ENCODE measurements at places on chromosomes 16 and 17.
A peak's percentile ranks its signal among the peaks of the same experiment; 100 is the strongest.

DNA sequence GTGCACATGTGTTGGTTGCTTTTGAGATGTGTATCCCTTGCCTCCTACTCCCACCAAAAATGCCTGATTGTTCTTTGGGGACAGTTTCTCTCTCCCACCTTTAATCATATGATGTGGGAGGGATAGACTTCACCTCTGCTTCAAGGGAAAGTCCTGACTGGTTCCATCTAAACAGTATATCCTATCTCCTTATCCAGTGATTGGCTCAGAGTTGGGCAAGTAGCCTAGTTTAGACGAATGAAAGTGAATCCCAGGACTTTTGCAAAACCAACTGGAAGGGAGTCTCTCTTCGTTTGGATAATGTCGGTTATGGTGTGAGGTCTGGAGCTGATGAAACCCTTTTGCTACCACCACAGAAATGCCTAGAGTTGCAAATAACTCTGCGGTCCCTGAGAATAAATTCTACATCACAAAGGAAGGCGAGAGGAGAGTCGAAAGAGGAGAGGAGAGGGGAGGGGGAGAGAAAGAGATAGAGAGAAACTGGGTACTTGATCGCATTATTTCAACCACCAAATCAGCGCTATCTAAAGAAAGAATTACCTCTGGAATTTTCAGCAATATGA is 77.1 kb upstream of the SALL1 start:
- DNase-seq, result no peak

GRCh38 chr17:61834610-61835009 is 28.7 kb downstream of the BRIP1 start:
- no peak for DNase-seq

- DNase-seq, result no peak
These were observed 2.7 kb downstream of the ORMDL3 start for GRCh38 chr17:39924691-39925055.

GRCh38 chr17:62617894-62618472 is 9.5 kb upstream of the MRC2 start:
- DNase-seq, result no peak

DNA sequence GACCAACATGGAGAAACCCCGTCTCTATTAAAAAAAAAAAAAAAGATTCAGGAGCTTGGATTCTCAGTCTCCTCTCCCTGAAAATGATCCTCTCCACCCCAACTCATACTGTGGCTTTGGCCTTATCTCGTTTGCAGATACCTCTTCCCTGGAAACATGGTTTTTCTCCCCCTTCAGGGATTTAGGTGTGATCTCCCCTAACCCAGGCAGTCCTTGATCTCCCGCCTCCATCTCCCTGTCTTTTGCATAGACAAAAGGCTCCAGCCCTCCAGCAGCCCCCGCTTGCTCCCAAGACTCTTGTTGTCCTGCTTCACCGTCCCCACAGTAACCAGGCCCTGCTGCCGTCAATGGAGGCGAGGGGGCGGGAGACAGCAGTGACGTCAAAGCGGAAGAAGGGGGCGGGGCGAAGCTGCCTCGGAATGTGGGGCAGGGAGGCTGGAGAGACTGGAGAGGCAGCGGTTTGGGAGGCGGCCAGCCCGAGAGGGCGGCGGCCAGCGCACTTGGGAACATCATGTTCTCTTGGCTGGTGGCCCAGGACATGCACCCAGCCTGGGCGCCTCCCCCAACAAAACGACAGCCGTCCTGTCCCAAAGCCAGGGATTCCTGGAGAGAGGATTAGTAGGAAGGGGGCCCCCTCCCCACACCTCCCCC is 1.9 kb upstream of the PER1 start:
- peak; percentile 80 for DNase-seq

- no peak for DNase-seq
These were observed 44.1 kb upstream of the CBFA2T3 start for GRCh38 chr16:89020925-89021595.

DNA sequence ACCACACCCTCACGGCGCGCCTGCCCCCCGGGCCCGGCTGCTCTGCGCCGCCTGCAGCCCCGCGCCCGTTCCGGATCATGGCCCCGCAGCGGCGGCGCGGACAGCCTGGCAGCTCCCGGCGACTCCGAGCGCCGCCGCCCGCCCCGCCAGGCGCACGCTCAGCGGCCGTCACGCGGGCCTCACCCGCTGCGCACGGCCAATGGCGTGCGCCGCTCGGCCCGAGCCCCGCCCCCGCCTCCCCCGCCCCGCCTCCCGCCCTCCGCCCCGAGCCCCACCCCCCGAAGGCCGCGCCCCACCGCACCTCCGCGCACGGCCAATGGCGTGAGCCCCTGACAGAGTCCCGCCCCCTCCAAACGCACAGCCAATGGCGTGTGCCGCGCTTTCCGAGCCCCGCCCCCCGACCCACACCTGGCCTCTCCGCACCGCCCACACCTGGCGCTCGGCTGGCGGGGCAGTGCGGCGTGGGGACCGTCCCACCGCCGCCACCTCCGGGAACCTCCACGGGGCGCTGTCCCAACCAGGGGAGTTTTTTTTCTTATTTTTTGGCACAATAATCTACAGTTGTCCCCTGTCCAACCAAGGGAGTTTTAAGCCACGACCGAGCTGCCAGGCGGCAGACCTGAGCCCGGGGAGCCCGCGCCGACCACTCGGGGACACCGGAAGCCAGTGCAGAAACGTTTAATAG is at the start of gene PCYT2:
TSS of gene PCYT2 (minus strand) at position 123 of the 685 bp plus-strand sequence. CDS start at position 79, 44 bp downstream.
- peak; percentile 87 for DNase-seq

GRCh38 chr17:75370286-75370915 is 35.1 kb downstream of the GRB2 start:
- no peak for DNase-seq

DNA sequence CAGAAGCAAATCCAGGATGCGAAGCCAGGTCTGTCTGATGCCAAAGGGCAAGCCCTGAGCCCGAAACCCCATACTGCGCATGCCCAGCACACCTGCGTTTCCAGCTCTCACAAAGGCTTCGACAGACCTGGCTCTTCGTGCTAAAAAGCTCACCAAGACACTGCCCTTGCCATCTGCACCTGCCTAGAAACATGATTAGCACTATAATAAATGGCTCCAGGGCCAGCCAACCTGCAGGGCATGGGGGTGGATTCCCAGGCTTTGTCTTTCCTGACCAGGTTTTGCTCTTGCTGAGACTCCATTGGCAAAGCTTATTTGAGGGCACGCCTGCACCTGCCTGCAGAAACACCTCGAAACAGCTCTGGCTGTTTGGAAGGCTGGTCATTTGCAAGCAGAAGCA is 14.4 kb upstream of the PLD6 start:
- no peak for DNase-seq

All from stimulated activated CD8-positive, alpha-beta memory T cell treated with anti-CD3 and anti-CD28 coated beads, Interleukin-4, amount 100 ng/mL, for 4 hours (primary cell).